ENCODE measurements at places on chromosomes 2 and 18. TPM values are rescaled to one million over a fixed set of nuclear protein-coding genes. Genes with fewer than 3 reads are reported as not detected.

CABLES1 gene
- total RNA-seq, result 22.7 TPM

AGXT gene
- total RNA-seq, result not detected

ANKRD44 gene
- total RNA-seq, result 5.6 TPM

SLC4A5 gene
- total RNA-seq, result 0.09 TPM

EIF2AK2 gene
- 17.5 TPM for total RNA-seq

CCDC195 gene
- total RNA-seq, result not detected

AOX1 gene
- 3.9 TPM for total RNA-seq

C18orf63 gene
- total RNA-seq, result not detected

ASB18 gene
- not detected for total RNA-seq

TFCP2L1 gene
- total RNA-seq, result under 0.01 TPM

FN1 gene
- 3,205 TPM for total RNA-seq

C2orf78 gene
- total RNA-seq, result not detected

IKZF2 gene
- total RNA-seq, result 0.09 TPM

DES gene
- not detected for total RNA-seq

AGAP1 gene
- total RNA-seq, result 9.0 TPM

SNORC gene
- total RNA-seq, result 0.38 TPM

GNAL gene
- total RNA-seq, result 0.47 TPM

ORC4 gene
- 35.2 TPM for total RNA-seq

SULT1C2 gene
- not detected for total RNA-seq

SIX2 gene
- under 0.01 TPM for total RNA-seq

SRBD1 gene
- 15.0 TPM for total RNA-seq

CYS1 gene
- total RNA-seq, result 0.19 TPM

ADCY3 gene
- total RNA-seq, result 33.1 TPM

SLC9A4 gene
- total RNA-seq, result not detected

IL36RN gene
- not detected for total RNA-seq

CNDP1 gene
- total RNA-seq, result not detected

C2orf81 gene
- total RNA-seq, result 0.19 TPM

ALLC gene
- not detected for total RNA-seq

LOXL3 gene
- 0.99 TPM for total RNA-seq

PLA2R1 gene
- 20.0 TPM for total RNA-seq

INHBB gene
- 2.4 TPM for total RNA-seq

CRACDL gene
- 8.7 TPM for total RNA-seq

CCDC142 gene
- 24.2 TPM for total RNA-seq

PDIA6 gene
- 396 TPM for total RNA-seq

ZNF385B gene
- not detected for total RNA-seq

STEAP3 gene
- total RNA-seq, result 13.3 TPM

NBAS gene
- 100 TPM for total RNA-seq

TMEFF2 gene
- not detected for total RNA-seq

MAP3K19 gene
- total RNA-seq, result not detected

CNPPD1 gene
- total RNA-seq, result 16.4 TPM

PID1 gene
- total RNA-seq, result 2.2 TPM

G6PC2 gene
- not detected for total RNA-seq

ABCG8 gene
- total RNA-seq, result not detected

POTEI gene
- 0.09 TPM for total RNA-seq

INHA gene
- total RNA-seq, result 0.19 TPM

CCBE1 gene
- total RNA-seq, result 1.5 TPM

DHRS9 gene
- total RNA-seq, result 17.0 TPM

CPLX4 gene
- not detected for total RNA-seq

LHCGR gene
- total RNA-seq, result not detected

FKBP1B gene
- total RNA-seq, result 14.8 TPM

LAMA1 gene
- total RNA-seq, result 0.75 TPM

ABCB11 gene
- total RNA-seq, result 0.18 TPM

CYP27C1 gene
- under 0.01 TPM for total RNA-seq

PROC gene
- not detected for total RNA-seq

LPIN2 gene
- 16.2 TPM for total RNA-seq

LIMS3 gene
- total RNA-seq, result 28.2 TPM

Measured in endothelial cell of coronary artery (primary cell).